ENCODE measurements at places on chromosomes 6 and 20.

DNA sequence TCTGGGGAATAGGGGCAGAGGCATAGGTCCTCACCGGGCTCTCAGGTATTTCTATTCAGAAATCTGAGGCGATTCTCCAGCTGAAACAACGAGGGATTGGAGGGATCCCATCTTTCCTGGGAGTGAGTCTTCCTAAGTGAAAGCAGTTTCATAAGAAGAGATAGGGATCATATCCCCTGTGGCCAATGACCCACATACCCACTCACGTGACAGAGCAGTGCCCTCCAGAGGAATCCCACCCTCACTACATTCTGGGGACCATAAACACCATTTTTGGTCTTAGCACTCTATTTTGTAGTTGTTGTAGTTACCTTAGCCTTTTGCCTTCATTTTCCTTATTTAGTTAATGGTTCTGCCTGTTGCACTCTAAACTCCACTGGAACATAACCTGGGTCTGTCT is 121.1 kb downstream of the GPR63 start:
- no peaks in the 10 kb centered on the region for H3K36me3 ChIP-seq
- H3K4me1 ChIP-seq, result no peaks in the 10 kb centered on the region
- no peaks in the 10 kb centered on the region for H3K27me3 ChIP-seq
- no peak overlapping the region for H3K27ac ChIP-seq
- no peak for DNase-seq

DNA sequence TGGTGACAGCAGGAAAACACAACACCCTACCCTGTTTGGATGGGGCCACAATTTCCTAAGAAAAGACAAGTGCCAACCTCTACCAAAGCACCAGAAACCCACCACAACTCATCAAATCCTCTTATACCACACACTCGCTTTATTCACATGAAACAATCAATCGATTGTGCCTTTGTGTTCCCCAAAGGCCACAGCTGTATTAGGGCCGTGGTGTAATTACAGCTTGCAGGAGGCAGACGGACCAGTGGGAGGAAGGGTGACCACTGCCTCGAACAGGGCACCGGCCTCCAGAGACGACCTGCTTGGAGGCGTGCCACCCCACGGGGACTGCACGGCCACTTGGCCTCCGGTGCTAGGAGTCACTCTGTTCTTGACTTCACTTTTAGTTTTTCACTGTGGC is 264.1 kb downstream of the FOXC1 start:
- peaks cover 46% of the 10 kb centered on the region for H3K4me1 ChIP-seq
- H3K4me3 ChIP-seq, result no peak overlapping the region
- H3K27me3 ChIP-seq, result no peaks in the 10 kb centered on the region

DNA sequence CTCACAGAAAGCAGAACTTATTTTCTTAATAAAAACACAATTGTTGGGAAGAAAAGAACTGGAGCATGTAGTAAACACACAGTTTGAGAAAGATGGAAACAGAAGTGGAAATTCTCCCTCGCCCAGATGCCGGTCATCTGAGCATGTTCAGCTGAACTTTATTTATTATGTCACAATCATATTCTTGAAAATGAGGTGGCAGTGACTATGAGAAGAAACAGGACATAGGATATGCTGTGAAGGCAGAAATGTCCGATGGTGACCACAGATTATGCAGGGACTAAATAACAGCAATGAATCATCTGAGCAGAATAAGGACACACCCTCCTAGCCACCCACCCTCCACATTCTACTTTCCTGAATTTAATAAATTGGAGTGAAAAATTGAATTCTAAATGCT is 425.3 kb upstream of the NOX3 start:
- H3K4me3 ChIP-seq, result no peak overlapping the region
- no peak for DNase-seq
- peaks cover 7% of the 10 kb centered on the region for H3K4me1 ChIP-seq
- no peaks in the 10 kb centered on the region for H3K27me3 ChIP-seq

DNA sequence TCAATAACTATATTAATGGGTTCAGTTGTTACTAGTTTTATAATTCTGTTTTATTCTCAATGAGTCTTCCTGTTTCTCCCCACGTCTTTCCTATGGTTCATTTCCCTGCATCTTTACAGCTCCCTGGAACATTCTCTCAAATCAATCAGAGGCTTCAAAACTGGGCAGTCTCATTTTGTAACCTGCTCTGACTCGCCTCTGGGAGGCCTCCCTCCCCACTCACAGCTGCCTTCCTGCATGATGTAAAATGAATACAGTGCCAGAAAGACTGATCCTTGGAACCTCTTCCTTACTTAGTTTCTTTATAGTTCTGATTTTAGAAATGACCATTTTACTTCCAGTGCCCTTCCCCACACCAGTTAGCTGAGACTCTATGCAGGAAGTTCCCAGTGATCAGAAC is 103.9 kb downstream of the ESR1 start:
- no peaks in the 10 kb centered on the region for H3K4me1 ChIP-seq
- no peak for DNase-seq
- no peaks in the 10 kb centered on the region for H3K27me3 ChIP-seq
- no peak overlapping the region for H3K27ac ChIP-seq

GRCh38 chr6:112010328-112010727 is 43.6 kb upstream of the CCN6 start:
- H3K27me3 ChIP-seq, result no peaks in the 10 kb centered on the region
- H3K4me3 ChIP-seq, result no peak overlapping the region
- peaks cover 15% of the 10 kb centered on the region for H3K4me1 ChIP-seq

DNA sequence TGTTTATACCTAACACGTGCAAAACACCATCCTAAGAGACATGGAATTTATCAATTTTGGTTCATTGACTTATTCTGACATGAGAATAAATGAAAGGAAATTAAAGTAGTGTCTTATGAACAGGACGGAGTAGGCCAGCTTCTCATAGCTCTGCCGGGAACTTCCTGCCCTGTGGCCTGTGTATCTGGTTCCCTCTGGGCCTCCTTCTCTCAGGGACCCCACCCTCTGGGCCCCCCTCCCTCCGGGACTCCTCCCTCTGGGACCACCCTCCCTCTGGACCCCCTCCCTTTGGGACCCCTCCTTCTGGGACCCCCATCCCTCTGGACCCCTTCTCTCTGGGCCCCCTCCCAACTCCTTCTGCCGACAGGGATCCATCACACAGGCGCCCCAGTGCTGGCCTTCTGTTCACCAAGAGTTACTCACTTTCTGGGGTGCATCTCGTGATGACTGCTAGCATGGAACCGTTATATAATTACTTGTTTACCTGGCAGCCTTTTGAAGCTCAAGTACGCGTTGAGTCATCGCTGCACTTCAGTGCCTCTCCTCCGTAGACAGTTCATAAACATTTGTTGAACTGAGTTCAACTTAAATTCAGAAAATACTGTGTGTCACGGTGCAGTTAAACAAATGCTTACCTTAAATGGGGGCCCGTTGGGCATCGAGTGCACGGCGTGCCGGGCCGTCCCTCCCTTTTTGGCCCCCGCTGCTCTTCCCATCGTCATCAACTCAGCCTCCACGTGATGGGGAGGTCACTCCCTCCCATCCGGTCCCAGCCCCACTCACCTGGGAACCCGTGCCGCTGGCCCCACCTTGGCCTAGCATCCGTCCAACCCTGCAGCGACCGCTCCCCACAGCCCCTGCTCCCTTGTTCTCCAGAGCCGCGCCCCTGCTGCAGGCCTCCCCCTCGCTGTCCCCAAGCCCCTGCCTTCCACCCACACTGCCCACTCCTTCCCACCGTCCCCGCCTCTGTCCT is 8.1 kb downstream of the CCR6 start:
- no peaks in the 10 kb centered on the region for H3K4me1 ChIP-seq
- H3K27ac ChIP-seq, result no peak overlapping the region
- no peak overlapping the region for H3K4me3 ChIP-seq
- H3K36me3 ChIP-seq, result no peaks in the 10 kb centered on the region
- no peak for DNase-seq

- H3K36me3 ChIP-seq, result peaks cover 26% of the 10 kb centered on the region
- H3K4me1 ChIP-seq, result peaks cover 6% of the 10 kb centered on the region
- H3K4me3 ChIP-seq, result no peak overlapping the region
Observed at GRCh38 chr6:109446072-109446471, 5.5 kb downstream of the SMPD2 start.

DNA sequence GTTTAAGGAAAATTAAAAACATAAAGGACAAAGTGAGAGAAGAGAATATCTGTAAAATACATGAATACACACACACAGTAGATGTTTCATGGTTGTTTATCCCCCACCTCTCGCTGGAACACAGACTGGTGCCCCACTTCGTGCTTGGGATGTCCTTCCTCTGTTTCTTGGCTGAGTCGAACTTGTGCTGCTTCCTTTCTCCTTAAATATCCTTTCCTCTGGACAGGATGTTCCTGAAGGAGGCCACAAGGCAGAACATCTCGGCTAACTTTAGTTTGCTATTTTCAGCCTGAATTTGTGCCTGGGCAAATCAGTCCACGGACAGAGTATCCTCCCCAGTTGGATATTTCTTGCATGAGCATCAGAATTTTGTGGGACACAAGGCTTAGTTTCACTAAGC is 54.7 kb upstream of the ZMYND8 start:
- no peak for DNase-seq
- no peaks in the 10 kb centered on the region for H3K36me3 ChIP-seq
- H3K4me1 ChIP-seq, result peaks cover 10% of the 10 kb centered on the region
- H3K27ac ChIP-seq, result peak overlapping the region; percentile 52

DNA sequence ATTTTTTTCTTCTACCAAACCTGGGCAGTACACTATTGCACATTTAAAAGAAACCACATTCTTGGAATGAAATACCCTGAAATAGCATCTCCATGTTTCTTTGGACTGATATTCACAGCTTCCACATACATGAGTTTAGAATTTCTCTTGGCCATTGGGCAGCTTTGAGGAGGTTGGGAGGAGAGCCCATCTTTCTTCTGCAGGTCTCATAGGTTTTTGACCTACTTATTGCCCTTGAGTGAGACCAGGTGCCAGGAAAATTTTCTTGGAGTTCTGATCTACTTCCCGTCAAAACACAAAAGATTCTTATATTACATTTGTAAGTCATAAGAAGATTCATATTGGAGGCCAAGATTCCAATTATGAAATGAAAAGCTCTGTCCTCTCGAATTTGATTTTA is 212.0 kb downstream of the IBTK start:
- H3K27me3 ChIP-seq, result no peaks in the 10 kb centered on the region
- no peak overlapping the region for H3K27ac ChIP-seq
- DNase-seq, result no peak
- peaks cover 25% of the 10 kb centered on the region for H3K4me1 ChIP-seq
- no peaks in the 10 kb centered on the region for H3K36me3 ChIP-seq

DNA sequence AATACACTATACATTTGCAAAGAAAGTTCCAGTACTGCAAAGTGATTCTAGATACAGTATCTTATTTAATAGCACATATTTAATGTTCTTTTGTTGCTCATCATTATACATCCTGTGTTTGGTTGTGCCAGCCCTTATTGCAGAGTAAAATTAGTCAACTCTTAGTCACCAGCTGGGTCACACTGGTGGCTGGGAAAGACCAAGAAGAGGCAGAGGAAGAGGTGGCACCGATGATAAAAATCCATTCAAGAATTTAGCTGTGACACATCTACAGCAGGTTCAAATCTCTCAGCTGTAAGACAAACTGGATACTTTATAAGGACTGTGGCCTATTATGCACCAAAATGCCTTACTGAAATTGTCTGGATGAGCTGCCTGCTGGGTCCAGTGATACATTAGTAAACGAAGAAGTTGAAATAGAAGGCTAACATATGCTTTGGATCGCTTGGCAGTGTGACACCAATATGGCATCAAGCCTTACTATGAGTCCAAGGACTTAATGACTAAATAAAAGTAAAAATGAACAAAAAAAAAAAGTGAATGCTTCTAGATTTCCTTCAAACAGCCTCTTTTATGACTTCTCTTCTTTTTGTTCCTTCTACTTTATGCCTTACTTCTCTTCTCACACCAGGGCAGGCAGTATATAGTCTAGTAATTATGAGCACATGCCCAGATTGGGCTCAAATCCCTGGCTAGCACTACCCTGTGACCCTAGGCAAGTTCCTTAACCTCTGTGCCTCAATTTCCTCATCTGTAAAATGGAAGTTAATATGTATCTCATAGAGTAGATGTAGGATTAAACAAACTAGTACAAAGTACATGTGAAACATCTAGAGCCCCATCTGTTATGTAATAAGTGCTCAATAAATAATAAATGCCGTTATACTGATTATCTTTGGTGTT is 29.4 kb upstream of the RNF8 start:
- H3K27me3 ChIP-seq, result no peaks in the 10 kb centered on the region
- no peaks in the 10 kb centered on the region for H3K4me1 ChIP-seq
- H3K27ac ChIP-seq, result peak overlapping the region; percentile 42
- DNase-seq, result no peak
- H3K36me3 ChIP-seq, result no peaks in the 10 kb centered on the region

DNA sequence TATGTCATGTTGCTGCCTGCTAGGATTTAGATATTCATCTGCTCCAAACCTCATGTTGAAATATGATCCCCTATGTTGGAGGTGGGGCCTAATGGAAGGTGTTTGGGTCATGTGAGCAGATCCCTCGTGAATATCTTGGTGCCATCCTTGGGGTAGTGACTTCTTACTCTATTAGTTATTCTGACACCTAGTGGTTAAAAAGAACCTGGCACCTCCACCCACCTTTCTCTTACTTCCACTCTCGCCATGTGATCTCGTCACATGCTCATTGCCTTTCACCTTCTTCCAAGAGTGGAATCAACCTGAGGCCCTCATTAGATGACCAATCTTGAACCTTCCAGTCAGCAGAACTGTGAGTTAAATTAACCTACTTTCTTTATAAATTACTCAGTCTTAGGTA is 549.4 kb upstream of the SYNCRIP start:
- H3K4me1 ChIP-seq, result no peaks in the 10 kb centered on the region
- no peaks in the 10 kb centered on the region for H3K36me3 ChIP-seq
- no peak overlapping the region for H3K4me3 ChIP-seq
- H3K27ac ChIP-seq, result no peak overlapping the region

DNA sequence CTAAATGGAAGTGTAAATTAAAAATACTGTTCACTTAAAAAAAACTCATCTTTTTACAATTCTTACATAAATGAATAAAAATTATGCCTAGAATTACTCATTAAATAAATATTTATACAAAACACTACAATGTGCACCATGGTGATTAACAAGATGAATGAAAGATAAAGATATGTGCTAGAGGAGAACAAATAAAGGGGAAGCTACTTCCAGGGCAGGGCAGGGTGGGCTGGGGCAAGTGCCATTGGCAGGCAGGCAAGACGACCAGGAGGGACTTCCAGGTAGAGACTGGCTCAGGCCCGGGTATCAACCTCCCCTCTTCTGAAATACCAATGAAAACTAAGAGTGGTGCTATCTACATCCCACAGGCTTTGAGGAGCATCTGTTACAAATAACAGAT is 20.4 kb downstream of the PREP start:
- H3K4me1 ChIP-seq, result peaks cover 5% of the 10 kb centered on the region
- no peak overlapping the region for H3K27ac ChIP-seq
- DNase-seq, result no peak
- H3K36me3 ChIP-seq, result no peaks in the 10 kb centered on the region

- peaks cover 9% of the 10 kb centered on the region for H3K4me1 ChIP-seq
- no peak for DNase-seq
- H3K36me3 ChIP-seq, result peaks cover under 1% of the 10 kb centered on the region
- H3K27ac ChIP-seq, result peak within 1 kb of the TSS; percentile 88
- H3K4me3 ChIP-seq, result peak within 1 kb of the TSS; percentile 98
Observed at GRCh38 chr6:26087284-26088115, at the start of gene HFE. Gene HFE (plus strand): TSS chr6:26087429. CDS start chr6:26087441, 12 bp downstream.

- no peak for DNase-seq
- H3K4me3 ChIP-seq, result no peak overlapping the region
- no peaks in the 10 kb centered on the region for H3K36me3 ChIP-seq
- no peak overlapping the region for H3K27ac ChIP-seq
- H3K4me1 ChIP-seq, result no peaks in the 10 kb centered on the region
Observed at GRCh38 chr6:38549180-38549579, 90.5 kb downstream of the BTBD9 start.

- no peaks in the 10 kb centered on the region for H3K4me1 ChIP-seq
- H3K4me3 ChIP-seq, result no peak overlapping the region
- no peaks in the 10 kb centered on the region for H3K27me3 ChIP-seq
- H3K27ac ChIP-seq, result no peak overlapping the region
- no peaks in the 10 kb centered on the region for H3K36me3 ChIP-seq
Observed at GRCh38 chr6:135163440-135163738, 17.7 kb upstream of the MYB start.

Measured in thoracic aorta (tissue), 2 donors.